ENCODE measurements at places on chromosomes 7 and 10.

GRCh38 chr7:134905375-134905774, 80.9 kb upstream of the AGBL3 start:
- DNase-seq: no peak

GRCh38 chr10:119658274-119658673, 7.1 kb downstream of the BAG3 start:
- DNase-seq: no peak

GRCh38 chr10:5540080-5540479, 15.3 kb downstream of the CALML3 start:
- DNase-seq: no peak

DNA sequence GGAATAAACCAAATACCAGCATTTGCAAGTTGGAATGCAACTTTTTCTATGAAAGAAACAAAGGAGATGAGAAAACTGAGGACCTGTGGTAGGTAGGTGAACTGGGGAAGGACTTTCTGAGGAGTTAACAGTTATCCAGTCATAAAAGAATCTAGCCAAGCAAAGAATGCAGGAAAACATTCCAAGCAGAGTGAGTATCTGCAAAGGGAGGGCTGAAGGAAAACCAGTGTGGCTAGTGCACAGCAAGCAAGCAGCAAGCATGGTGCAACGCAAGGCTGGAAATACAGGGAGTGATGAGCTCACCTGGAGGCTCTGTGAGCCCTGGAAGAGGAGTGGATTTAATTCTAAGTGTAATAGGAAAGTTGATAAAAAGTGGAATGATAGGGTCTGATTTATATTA, 44.0 kb downstream of the RTKN2 start:
- no peak for DNase-seq

- DNase-seq: no peak
These were observed 13.2 kb downstream of the ARHGAP19 start for GRCh38 chr10:97279121-97279815.

GRCh38 chr7:20595971-20596370, 19.5 kb upstream of the ABCB5 start:
- DNase-seq: no peak

DNA sequence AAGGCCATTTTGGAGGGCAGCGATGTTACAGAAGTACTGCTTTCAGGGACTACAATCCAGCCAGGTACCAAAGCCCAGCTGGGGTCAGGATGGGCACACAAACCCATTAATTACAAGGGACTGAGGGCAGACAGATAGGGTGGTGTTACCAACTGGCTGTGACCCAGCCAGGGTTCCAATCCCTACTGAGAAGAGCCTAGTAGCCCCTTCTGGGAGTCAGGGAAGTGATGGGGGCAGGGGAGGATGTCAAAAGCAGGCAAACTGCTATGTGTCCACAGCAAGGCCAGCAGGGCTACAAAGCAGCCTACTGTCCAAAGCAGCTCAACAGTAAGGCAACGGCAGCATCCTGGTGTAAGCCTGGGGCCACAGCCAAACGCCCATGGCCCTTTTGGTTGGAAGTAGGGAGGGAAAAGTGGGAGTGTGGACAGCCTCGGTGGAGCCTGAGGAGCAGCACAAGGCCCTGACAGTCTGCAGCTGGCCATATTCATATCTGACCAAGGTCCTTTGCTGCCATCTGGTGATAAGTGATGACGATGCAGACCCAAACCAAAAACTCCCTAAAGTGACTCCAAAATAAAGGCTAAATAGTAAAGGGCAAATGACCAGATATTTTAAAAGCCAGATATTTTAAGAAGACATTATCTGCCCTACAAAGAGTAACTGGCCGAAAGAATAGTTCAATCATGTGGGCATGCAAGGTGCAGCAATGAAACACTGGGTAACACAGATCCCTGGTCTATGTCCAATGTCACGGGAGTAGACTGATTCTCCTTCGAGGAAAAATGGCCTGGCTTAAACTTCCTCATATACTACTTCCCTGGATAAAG, 56.9 kb downstream of the XPNPEP1 start:
- no peak for DNase-seq

DNA sequence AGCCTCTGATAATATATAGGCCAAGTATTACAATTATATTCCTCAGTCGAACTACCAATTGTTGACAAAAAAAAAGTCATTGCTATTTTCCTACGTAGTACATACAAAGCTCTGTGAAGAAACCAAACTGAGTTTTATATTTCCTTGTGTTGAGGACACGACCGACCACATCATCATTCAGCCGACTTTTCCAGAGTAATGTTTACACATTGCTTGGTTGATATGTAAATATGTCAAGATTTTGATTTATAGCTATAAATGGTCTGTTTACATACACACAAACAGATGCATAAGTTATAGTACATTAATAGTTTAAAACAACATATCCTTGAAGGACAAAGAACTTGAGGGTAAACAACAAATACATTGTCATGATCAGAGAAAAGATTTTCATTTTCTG, 121.5 kb downstream of the CRPPA start:
- DNase-seq: no peak

DNA sequence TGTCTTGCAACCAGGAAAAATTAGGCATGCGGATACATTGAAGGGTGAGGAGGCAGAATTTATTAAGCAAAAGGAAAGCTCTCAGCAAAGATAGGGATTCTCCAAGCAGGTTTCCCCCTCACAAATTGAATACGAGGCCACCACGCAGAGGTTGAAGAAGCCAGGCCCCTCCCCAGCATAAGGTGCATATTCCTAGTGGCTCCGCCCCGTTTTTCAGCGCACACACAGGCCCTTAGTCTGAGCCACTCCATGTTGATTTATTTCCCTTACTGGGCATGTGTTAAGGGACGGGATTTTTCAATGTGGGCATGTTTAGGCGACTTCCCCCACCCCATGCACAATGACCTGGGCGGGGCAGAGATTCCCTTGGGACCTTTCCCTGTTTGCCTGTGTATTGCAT, 24.9 kb downstream of the PPP2R2D start:
- DNase-seq: no peak

GRCh38 chr10:25633542-25633941, 300.5 kb upstream of the MYO3A start:
- no peak for DNase-seq

- no peak for DNase-seq
These were observed 306.8 kb downstream of the WDR11 start for GRCh38 chr10:121157998-121158397.

GRCh38 chr10:107649249-107649648, 484.7 kb upstream of the SORCS1 start:
- no peak for DNase-seq

- no peak for DNase-seq
These were observed 282.9 kb downstream of the TWIST1 start for GRCh38 chr7:18834577-18834976.

DNA sequence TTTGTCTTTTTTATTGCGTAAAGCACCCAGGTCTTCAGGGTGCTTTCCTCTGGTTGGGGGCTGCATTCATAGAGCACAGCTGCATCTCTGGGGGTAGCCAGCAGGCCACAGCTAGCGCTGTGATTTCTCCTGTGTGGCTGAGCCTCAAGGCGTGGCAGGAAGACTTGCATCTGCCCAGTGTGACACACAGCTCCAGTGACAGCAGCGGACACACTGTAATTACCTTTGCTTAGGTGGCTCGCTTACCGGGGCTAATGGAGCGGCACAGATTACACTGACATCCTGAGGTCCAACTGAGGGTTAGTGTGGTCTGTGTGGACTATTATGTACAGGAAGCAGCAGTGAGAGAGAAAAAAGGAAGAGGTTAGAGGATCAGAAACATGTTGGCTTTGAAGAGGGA, 27.1 kb downstream of the ABCB4 start:
- no peak for DNase-seq

DNA sequence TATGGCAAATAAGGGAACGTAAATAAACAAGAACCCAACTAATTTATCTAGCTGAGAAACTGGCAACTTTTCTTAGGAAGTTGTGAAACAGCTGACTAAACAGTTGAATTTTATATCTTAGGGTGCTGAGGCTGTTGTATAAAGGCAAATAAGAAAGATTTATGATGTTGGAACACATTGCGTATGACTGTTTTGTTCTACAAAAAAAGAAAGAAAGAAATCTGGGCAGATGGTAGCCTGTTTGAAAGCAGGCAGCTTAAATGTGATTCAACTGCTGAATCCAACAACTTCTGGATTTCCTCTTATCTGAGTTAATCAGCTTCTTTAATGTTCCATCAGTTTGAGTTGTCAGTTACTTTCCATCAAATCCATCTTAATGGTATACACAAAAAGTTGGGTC, 214.5 kb downstream of the SNX13 start:
- no peak for DNase-seq

- DNase-seq: no peak
These were observed 201.3 kb downstream of the SEMA3E start for GRCh38 chr7:83447681-83448080.

- DNase-seq: peak; percentile 21
These were observed 23.4 kb downstream of the MAD1L1 start for GRCh38 chr7:2209146-2209960.

DNA sequence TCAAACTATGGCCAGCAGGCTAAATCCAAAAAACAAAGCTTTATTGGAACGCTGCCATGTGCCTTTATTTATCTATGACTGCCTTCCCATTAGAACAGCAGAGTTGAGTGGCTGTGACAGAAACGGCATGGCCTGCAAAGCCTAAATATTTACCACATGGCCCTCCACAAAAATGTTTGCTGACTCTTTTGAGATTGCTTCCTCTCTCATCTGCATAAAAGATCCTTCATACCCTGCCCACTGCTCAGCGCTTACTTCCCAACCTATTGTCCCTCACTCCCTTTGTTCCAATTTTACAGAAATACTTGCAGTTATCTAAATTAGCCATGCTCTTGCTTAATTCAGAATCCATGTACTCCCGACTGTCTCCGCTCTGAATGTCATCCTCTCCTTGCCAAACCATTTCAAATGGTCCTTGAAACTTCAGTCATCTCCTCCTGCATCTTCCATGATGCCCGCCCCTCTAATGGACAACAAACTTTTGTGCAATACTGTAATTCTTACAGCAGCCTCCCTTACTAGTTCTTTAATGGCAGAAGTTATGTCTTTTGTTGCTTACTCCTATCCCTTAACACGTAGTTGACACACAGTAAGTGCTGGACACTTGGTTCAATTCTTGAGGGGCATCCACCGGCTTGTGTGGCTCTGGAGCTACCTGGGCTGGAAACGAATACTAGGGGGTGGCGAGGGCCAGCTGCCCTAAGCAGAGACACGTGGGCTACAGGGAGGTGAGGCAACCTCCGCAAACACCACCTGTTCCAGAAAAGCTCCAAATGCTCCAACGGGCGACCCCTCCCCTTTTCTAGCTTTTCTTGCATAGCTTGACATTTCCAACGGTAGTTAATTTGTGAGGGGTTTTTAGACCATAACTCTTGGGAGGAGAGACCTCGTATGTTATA, 832 bp downstream of the XRCC2 start:
- peak; percentile 1 for DNase-seq

DNA sequence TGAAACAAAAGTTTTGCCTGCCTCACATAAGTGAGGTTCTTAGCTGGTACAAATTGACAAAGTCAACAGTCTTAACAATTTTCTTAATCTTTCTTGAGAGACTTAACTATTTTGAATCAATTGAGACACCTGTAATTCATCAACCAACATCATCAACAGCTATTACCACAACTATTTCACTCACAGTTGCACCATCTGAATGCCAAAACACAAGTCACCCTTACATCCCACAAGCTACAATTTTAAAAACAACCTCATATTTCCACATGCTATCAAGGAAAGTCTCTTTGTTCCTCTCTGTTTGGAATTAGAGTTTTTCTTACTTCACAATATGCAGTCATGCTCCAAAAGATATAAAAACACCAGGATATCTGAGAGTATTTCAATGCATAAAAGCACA, 4.9 kb downstream of the SMURF1 start:
- no peak for DNase-seq

GRCh38 chr7:133040674-133041073, 41.2 kb downstream of the CHCHD3 start:
- no peak for DNase-seq

DNA sequence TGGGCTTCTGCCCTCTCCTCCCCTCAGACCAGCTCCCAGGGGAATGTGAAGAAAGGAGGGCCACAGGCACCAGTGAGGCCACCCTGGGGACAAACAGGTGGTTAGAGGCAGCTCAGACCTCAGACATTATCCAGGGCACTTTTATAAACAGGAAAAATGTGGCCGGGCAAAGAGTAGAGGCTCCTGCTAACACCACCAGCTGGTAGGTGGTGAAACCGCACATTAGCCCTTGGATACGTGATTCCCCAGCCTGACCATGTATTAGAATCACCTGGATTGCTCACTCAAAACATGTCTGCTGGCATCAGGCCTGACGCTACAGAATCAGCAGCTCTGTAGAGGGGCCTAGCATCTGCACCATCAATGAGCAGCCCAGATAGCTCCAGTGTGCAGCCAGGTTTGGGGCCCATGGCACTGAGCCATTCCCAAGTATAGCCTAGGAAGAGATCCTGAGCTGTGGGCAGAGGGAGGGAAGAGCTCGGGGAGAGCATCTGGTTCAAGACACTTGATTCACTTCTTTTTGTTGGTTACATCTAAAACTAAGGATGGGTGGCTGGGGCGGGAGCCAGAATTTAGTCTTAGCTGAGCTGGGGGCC, 37.1 kb downstream of the GPR26 start:
- DNase-seq: no peak

DNA sequence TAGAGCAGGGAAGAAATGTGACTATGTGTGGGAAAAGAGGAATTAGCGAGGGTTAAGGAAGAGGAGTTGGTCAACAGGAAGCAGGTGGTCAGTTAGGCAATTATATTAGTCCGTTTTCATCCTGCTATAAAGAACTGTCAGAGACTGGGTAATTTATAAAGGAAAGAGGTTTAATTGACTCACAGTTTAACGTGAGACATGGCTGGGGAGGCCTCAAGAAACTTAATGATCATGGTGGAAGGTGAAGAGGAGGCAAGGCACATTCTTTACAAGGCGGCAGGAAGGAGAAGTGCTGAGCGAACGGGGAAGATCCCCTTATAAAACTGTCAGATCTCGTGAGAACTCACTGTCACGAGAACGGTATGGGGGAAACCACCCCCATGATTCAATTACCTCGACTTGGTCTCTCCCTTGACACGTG, 35.0 kb downstream of the RAMP3 start:
- DNase-seq: no peak

DNA sequence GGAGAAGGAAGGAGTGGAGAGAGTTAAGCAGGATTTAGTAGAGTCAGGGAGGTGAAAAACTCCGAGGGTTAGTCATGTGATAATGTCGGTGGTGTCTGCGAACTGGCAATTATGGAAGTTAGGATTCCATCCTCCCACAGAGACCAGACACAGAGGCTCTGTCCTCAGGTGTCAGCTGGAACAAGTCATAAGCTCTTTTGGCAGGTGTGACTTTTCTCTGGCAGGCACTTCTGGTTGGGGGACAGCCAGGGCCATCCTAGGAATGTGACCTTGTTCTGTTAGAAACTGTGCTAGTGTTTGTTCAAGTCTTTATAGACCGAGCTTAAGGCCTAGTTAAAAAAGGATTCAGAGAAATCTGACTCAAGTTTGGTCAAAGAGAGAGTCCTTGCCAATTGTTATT, 371.0 kb downstream of the DPP6 start:
- no peak for DNase-seq
